Stimulated activated CD4-positive, alpha-beta T cell treated with anti-CD3 and anti-CD28 coated beads, Interleukin-4, amount 100 ng/mL, for 1 hour (primary cell): ENCODE measurements at places on chromosomes 1 and 21.

DNA sequence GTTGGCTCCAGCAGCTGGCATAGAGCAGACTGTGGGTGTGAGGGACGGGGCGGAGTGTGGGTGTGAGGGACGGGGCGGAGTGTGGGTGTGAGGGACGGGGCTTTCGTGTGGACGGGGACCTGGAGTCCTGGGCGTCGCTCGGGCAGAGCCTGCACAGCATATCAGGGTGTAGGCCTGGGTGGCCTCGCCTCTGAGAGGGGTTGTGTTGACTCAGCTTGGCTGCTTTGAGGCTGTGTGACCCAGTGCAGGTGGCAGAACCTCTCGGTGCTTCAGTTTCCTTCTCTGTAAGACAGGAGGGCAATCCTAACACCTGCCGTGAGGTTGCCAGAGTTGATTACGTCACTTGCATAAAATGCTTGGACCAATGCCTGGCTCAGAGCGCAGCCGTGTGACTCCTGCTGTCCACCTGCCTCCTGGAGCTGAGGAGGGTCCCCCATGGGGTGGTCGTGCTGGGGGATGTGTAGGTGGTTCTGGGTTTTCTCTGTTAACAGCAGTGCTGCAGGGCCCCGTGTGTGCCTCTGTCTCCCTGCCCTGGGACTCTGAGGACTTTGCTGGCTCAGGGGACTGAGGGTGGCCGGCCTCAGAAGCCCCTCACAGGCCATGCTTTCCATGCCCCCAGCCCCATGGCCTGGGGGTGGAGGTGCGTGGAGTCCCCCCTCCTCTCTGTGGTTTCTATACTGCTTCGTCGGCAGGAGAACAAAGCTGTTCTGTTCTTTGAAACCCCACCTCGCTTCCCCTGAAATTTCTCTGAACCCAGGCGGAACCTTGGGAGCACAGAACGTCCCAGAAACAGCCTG is 15.4 kb downstream of the PDXK start:
- DNase-seq = peak; percentile 19

GRCh38 chr1:204280099-204280961 is 66.5 kb upstream of the GOLT1A start:
- no peak for DNase-seq

- no peak for DNase-seq
Observed at GRCh38 chr1:9912264-9912936, 2.3 kb upstream of the CTNNBIP1 start.

GRCh38 chr1:216705676-216706075 is 17.6 kb downstream of the ESRRG start:
- no peak for DNase-seq

- peak; percentile 41 for DNase-seq
Observed at GRCh38 chr1:156245451-156246232, 2.2 kb downstream of the PAQR6 start.

- no peak for DNase-seq
Observed at GRCh38 chr1:154663471-154664060, 55.6 kb upstream of the ADAR start.

DNA sequence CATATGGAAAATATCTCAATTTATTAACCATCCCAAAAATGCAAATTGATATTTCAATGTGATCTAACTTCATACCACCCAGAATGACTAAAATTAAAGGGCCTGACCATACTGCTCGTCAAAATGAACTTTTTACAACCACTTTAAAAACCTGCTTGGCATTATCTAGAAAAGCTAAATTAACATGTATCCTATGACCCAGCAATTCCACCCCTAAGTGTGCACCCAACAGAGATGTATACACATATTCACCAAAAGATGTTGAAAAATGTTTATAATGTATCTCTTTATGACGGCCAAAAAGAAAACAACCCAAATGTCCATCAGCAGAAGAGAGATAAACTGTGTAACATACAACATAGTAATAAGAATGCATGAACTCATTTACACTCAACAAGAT is 1.6 kb upstream of the BCAR3 start:
- no peak for DNase-seq

- no peak for DNase-seq
Observed at GRCh38 chr1:154971341-154971998, 923 bp upstream of the SHC1 start.

- DNase-seq = no peak
Observed at GRCh38 chr1:164188497-164188896, 370.5 kb upstream of the PBX1 start.

GRCh38 chr1:183272390-183272848 is 86.4 kb downstream of the LAMC2 start:
- no peak for DNase-seq

GRCh38 chr1:235976490-235976889 is 88.4 kb downstream of the NID1 start:
- DNase-seq = no peak

GRCh38 chr1:115840605-115841460 is at the start of gene NHLH2:
Gene NHLH2, minus strand, starts transcription at chr1:115841126. Its CDS starts 2,754 bp downstream, at chr1:115838372.
- DNase-seq = no peak

DNA sequence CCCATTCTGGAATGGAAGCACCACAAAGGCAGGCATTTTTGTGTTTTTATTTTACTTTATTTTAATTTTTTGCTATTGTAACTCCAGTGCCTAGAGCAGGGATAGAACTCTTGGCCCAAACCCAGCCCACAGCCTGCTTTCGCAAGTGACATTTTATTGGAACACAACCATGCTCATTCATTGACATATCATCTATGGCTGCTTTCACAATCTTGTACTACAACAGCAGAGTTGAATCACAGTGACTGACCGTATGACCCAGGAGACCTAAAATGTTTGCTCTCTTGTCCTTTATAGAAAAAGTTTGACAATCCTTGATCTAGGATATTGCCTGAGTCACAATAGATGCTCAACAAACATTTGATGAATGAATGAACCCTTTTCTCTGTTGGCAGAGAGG is 83.9 kb upstream of the ATP1A1 start:
- DNase-seq = no peak

GRCh38 chr1:169318536-169319244 is 48.9 kb downstream of the NME7 start:
- no peak for DNase-seq

GRCh38 chr21:38851101-38851500 is 45.4 kb downstream of the ETS2 start:
- no peak for DNase-seq

- DNase-seq = peak; percentile 93
Observed at GRCh38 chr1:116485071-116485735, 85.6 kb downstream of the CD58 start.

DNA sequence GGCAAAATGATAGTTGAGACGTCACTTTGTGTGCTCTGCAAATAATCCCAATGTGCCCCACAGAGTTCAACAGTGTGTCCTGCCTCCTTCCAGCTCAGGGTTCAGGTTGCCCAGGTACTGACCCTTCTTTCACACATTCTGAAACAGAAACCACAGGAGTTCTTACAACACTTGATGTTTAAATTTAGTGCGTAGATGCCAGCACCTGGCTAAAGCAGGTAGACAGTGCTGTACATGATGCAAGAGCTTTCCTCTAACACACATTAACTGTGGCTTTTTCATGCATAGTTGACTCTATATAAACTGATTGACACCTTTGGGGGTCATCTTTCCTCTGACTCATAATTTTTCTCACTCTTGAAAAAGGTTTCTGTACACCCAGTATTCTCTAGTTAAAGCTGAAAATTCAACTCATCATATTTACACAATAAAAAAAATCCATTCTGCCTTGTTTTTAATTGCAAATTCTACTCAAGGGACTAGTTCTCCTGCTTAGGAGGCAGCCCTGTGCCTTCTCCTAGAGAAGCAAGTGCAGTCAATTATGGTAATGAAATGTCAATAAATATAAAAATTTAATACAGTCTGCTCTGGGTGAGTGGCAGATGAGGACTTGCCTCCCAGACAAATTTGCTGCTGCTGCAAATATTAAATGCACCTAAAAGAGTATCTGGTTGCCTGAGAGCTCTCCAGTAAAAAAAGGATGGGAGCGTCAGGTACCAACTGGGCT is 91.4 kb downstream of the NR5A2 start:
- no peak for DNase-seq

DNA sequence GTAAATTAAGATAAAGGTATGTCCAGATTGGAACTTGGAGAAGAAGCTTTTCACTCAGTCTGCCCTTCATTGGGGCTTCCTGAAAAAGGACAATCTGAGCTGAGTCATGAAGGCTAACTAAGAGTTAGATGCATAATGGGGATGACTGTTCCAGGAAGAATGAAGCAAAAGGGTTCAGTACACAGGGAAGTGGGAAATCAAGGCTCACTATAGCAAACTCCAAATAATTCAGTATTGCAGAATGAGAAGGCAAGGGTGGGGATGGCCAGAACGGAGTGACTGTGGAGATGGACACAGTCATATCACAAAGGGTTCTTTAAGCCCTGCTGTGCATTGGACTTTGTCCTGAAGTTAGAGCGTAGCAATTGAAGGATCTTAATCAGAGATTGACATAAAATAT is 158.3 kb downstream of the FGGY start:
- no peak for DNase-seq

DNA sequence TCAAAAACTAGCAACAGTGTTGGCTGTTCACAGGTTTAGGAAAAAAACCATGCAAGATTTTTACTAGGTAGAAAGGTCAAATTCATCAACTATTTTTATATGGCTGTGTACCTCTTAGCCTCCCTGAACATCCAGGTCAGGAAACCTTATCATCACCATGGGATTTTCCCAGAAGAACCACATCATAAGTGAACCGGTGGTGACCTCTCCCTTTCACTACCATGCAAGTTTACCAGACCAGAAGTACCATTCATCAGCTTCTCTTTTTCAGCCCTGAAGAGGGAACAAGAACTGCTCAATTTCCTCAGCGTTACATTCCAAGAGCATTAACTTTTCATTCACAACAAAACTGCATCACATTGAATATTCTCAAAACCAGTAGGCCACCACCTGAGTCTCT is 5.9 kb downstream of the SSBP3 start:
- no peak for DNase-seq

- DNase-seq = no peak
Observed at GRCh38 chr1:116902027-116902426, 7.7 kb upstream of the PTGFRN start.

- DNase-seq = no peak
Observed at GRCh38 chr1:184078564-184079249, 27.2 kb downstream of the TSEN15 start.

DNA sequence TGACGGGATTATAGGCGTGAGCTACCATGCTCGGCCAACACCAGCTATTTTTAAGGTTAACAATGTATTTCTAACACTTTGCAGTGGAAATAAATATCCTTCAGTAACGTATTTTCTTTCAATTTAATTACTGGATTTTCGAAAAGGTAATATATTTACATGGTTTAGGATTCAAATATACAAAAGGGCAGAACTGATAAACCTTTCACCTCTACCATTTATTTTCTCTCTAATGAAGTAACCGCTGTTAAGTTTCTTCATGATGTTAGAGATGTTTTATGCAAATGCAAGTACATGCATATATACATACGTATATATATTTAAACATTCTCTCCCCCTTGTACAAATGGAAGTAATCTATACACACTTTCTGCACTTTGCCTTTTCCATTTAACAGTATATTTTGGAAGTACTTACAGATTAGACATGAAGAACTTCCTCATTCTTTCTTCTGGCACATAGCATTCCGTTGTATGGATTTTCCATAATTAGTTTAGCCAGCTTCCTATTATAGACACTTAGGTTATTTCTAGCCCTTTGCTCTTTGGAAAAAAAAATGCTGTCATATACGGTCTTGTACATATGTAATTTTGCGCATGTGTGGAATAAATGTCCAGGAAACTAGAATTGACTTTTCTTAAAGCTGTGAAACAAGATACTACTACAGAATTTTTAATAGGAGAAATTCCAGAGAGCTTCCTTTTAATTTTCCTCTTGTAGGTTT is 14.9 kb upstream of the HJV start:
- no peak for DNase-seq

GRCh38 chr1:18681423-18681835 is 50.8 kb downstream of the PAX7 start:
- no peak for DNase-seq

GRCh38 chr21:22363504-22363903 is 1365.3 kb downstream of the NCAM2 start:
- no peak for DNase-seq

- DNase-seq = no peak
Observed at GRCh38 chr1:109950038-109950437, 34.5 kb upstream of the AHCYL1 start.

- no peak for DNase-seq
Observed at GRCh38 chr1:9710037-9710436, 58.5 kb downstream of the PIK3CD start.

DNA sequence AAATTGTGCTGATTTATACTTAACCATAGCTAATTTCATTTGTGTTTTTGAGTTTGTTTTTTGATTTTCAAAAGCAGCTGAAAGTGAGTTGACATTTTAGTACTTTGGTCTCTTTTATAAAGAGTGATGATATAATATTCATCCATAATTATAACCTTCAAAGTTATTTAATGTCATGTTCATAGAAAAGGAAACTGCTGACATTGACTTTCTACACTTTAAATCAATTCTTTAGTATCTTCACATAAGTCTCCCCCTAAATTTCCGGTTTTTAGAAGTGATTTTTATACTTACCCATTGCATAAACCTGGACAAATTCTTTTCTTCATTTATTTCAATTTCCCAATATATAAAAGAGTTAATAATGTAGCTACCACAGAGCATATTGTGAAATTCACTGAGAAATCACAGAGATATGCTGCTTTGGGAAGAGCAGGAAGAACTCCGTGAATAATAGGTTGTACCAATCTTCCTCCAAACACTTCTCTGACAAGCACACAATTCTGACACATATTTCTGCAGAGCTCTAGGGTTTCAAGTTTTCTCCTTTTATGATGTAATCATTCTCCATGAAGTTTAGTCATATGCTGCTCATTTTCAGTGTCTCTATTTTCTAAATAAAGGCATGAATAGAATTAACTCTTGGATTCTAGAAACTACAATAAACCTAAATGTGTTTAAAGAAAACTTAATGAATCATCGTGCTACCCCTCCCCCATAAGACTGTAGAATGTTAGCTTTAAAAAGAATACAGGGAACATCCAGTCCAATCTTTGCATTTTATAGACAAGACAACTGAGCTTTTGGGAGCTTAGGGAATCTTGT is 25.6 kb upstream of the CDC42BPA start:
- no peak for DNase-seq

GRCh38 chr1:246576709-246577032 is 10.4 kb downstream of the CNST start:
- DNase-seq = no peak

- no peak for DNase-seq
Observed at GRCh38 chr1:9270290-9270883, 22.3 kb upstream of the SPSB1 start.

DNA sequence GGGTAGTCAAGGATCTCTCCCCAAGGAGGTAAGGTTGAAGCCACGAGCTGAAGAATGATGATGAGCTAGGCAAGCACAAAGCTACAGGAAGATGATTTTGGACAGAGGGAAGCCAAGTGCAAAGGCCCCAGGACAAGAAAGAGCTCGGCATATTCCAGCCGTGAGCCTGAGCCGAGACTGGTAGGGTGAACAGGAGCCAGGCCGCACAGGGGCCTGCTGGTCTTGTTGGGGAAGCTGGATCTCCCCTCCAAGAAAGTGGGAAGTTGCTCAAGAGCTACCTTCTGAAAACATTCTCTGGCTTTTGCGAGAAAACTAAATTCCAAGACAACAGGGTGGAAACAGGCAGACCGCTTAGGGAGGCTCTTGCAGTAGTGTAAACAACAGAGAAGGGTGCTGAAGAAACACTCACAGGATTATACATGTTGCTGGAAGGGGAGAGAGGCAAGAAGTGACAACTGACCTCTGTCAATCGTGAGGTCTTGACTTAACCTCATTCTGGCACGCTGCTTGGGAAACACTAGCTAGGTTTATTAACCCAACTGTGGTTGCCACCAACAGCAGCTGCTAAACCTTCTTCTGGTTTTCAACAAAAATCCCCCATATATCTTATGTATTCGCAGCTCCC is 625.2 kb downstream of the SMYD3 start:
- DNase-seq = no peak

- DNase-seq = peak; percentile 6
Observed at GRCh38 chr1:197868751-197869489, 33.5 kb upstream of the C1orf53 start.
